Activated naive CD4-positive, alpha-beta T cell treated with anti-CD3 and anti-CD28 coated beads for 36 hours (primary cell): ENCODE measurements at places on chromosomes 1 and 21.

- peak; percentile 92 for DNase-seq
These were observed at the start of gene SYF2 for GRCh38 chr1:25232027-25232865. Gene SYF2, minus strand, starts transcription at chr1:25232502. Its CDS starts 35 bp downstream, at chr1:25232467.

GRCh38 chr1:94727846-94728715 lies 92.1 kb upstream of the SLC44A3 start:
- DNase-seq, result no peak

DNA sequence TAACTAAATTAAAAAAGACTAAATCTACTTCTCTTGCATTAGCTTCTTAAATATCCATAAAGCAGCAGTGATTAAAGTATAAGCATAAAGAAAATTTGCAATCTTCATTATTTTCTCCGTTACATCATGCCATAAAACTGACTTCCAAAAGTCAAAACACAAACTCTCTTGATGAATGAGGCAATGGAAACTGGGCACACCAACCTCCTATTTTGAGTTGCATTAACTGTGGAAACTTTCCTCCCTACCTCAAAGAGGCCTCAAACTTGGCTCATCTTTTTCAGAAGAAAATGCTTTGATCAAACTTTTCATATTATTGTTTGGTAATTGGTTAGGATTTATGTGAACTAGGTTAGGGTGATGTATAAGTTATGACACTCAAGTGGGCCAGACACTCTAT lies 4.1 kb upstream of the BTG3 start:
- DNase-seq, result no peak

DNA sequence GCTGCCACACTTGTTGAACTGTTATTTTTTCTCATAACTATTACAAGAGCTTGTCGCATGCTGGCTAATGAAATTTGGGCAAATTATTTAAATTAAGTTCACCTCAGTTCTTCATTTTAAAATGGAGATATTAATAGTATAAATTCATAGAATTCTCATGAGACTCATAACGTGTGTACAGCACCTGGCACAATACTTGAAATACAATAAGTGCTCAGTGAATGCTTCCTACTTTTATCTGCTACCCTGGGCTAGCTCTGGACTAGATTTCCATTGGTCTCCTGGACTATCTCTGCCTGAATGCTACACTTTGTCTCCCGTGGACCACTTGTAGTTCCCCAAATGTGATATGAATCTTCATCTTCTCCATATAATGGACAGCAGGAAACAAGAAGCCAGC lies 919 bp downstream of the SLAMF6 start:
- no peak for DNase-seq

DNA sequence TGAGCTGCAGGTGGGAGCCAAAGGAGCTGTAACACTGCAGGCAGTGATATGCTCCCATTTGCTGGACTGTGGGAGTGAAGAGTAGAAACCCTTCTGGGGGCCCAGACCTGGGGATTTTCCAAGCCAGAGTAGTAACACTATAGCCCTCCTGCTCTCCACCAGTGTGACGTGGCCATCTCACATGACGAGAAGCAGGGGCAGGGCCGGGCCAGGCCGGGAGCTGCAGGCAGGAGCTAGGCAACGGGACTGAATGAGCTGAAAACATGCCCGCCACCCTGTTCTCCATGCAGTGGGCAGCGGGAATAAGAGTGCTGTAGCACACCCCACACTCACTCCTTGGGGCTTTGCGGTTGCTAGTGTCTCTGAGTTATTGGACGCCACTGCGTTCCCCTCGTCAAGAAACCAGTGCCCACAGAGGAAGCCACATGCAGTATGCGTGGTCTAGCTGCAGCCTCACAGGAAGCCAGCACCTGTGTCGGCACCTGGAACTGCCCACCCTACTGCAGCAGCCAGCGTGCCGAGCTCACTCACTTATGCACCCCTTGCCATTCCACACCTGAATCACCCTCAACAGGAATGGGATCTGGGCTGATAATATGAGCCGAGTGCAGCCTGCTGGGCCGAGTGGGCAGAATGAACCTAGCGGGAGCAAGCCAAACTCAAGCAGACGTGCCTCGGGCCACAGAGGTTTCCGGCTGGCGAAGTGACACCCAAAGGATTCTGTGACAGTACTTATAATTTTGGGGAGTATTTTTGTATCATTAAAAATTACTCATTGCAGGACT lies 1389.6 kb downstream of the KCNT2 start:
- no peak for DNase-seq

DNA sequence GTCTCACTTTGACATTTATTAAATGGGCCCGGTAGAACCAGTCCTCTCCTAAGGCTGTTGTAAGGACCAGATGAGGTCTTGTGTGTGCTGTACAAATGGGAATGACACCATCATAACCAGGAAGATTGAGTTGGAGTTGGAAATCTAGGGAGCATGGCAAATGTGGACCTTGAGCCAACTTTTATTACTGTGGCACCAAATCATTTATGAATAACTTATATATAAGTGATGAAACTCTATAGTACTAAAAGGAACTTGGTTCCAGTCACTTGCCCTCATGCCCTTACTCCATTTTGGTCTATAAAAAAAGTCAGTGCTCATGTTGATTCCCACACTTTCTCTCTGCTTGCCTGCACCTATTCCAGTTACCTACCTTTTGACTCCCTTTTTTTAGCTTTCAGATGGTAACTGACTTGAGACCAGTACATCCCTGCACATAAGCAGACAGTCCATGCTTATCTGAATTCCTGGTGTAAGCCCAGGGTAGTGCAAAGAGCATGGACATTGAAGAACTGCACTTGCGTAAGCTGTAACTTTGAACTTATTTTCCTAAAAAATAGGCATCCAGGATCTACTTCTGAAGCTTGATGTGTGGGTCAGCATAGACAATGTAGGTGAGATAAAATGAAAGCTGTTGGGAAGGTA lies 210.6 kb downstream of the PBX1 start:
- no peak for DNase-seq

DNA sequence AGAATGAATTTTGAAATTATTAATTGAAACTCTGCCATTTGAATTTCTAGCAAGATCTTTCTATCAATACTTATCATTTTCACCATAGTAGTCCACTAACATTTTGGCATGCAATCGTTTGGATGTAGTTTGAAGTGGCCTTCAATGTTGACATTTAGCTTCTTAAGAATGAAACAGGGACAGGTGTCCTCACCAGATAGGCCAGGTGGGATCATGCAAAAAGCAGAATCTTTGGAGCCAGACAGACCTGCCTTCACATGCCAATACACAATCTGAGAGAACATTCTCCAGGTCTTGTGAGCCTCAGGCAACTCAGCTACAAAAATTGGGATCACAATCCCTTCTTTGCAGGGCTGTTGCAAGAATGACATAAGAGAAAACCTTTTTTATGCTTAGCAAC lies 18.3 kb upstream of the HSPA13 start:
- no peak for DNase-seq

DNA sequence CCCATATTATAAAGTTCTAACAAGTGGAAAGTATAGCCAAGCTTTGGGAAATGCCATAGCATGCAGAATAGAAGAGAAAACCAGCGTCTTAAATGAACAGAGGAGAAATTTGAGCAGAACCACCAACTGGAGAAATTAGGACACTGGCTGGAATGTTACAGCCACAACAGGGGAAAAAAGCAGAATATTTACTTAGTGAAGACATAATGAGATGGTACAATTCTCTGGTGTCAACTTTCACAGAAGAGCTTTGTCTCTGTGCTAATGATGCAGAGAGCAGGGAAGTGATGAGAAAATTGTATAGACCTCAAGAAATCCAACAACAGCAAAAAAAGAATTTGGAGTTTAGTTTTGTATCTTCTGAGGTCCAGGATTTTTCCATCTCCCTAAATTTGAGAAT lies 249.7 kb downstream of the KIF26B start:
- DNase-seq, result no peak

- no peak for DNase-seq
These were observed 26.1 kb downstream of the TRPM2 start for GRCh38 chr21:44379515-44379848.

GRCh38 chr1:200893411-200893901 lies 1.2 kb upstream of the INAVA start:
- DNase-seq, result no peak

- peak; percentile 78 for DNase-seq
These were observed 31.9 kb downstream of the SETD4 start for GRCh38 chr21:36028127-36029069.

DNA sequence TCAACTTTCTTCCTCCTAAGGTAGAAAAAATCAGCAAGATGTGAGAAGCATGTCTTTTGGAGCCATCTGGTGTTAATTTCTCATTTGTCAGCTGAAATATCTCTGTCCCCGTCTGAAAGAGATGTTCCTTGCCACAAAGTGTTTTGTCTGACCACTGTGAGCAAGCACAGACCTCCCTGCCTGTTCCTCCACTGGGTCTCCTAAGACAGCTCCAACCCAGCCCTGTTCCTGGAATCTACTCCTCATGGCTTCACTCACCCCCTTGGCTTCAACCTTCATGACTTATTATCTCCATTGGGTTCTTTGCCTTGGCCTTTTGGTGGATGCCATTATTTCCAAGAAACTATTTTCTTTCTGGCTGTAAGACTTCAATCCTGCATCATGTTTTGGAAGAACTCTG lies 65.7 kb upstream of the CACHD1 start:
- DNase-seq, result no peak

- no peak for DNase-seq
These were observed 117.1 kb upstream of the DUSP10 start for GRCh38 chr1:221858818-221859611.

- DNase-seq, result no peak
These were observed 2.8 kb upstream of the ZSCAN20 start for GRCh38 chr1:33469691-33470090.

DNA sequence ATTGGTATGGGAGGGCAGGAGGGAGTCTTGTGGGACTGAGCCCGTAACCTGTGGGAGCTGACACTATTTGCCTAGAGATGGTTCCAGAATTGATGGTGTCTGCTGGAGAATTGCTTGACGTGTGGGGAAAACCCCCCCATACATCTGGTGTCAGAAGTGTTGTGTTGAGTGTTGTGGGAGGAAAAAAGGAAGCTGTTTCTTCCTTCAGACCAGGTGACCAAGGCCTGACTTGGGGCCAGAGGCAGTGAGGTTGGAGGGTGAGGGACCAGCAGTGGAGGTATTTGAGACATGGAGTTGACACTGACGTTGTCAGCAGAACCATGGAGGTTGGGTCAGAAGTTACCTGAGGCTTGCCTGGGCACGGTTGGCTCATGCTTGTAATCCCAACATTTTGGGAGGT lies 8.3 kb downstream of the SHISAL2A start:
- DNase-seq, result no peak

DNA sequence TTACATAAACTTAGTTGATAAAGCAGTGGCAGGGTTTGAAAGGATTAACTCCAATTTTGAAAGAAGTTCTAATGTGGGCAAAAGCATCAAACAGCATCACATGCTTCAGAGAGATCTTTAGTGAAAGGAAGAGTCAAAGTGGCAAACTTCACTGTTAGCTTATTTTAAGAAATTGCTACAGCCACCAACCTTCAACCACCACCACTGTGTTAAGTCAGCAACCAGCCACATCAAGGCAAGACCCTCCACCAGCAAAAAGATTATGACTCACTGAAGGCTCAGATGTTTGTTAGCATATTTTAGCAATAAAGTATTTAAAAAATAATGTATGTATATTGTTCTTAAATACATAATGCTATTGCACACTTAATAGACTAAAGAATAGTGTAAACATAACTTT lies 21.3 kb upstream of the MAGI3 start:
- peak; percentile 10 for DNase-seq

GRCh38 chr1:2824999-2825398 lies 23.5 kb upstream of the TTC34 start:
- no peak for DNase-seq

DNA sequence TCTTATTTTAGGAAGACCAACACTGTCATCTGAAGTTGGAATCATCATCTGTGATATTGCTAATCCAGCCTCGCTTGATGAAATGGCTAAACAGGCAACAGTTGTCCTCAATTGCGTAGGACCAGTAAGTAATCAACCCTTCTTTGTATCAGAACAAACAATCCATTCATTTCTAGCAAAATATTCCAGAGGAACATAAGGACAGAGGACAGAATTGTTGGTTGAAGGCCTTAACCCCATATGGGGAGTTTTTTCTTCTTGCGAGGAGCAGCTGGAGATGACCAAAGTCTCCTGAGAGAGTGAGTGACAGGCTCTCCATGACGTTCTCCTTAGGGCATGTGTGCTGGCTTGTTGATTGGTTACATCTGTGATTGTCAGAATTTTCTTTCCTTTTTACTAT lies 2.7 kb downstream of the SCCPDH start:
- no peak for DNase-seq

DNA sequence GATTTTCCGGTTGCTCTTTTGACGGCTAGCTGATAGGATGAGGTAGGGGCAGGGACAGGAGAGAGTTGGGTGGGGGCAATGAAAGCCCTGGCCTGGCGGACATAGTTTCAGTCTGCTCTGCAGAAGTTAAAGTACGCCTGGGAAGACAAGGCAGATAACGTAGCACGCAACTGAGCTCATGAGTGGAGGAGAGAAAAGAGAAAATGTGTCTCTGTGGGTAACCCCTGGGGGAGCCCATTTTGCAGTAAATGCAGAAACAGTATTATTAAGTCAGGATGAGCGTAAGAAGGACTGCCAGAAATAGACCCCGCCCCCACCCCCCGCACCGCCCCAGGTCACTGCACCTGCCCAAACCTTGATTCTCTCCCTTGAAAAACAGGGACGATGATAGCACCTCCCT lies 51.7 kb upstream of the TARBP1 start:
- no peak for DNase-seq

DNA sequence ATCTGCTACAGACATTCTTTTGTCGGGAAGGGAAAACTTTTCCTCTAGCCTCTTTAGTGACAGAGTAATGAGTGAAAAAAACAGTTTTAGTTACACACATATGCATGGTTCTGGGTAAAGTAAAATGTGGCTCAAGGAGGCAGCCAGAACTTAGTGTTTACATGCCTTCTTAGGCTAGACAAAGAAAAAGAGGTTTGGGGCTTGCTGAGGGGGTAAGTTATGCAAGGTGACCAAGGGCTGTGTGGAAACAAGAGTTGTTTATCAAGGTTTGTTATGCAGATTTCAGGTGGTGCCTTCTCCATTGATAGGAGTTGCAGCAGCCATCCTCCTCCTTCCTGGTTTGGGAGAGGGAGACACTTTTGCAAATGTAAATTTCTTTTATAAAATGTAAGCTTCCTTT lies 66.5 kb upstream of the RAB3GAP2 start:
- no peak for DNase-seq

GRCh38 chr21:46424621-46425020 lies 34.1 kb upstream of the DIP2A start:
- DNase-seq, result peak; percentile 20

- no peak for DNase-seq
These were observed 704 bp downstream of the S100A16 start for GRCh38 chr1:153612111-153612754.
